Lung (tissue), 17 donors: ENCODE measurements at places on chromosomes 2 and 18. TPM values are rescaled to one million over a fixed set of nuclear protein-coding genes. Genes with fewer than 3 reads are reported as not detected.

- no peak for DNase-seq
Measured at GRCh38 chr18:3798032-3798431, 348.1 kb downstream of the TGIF1 start.

DNA sequence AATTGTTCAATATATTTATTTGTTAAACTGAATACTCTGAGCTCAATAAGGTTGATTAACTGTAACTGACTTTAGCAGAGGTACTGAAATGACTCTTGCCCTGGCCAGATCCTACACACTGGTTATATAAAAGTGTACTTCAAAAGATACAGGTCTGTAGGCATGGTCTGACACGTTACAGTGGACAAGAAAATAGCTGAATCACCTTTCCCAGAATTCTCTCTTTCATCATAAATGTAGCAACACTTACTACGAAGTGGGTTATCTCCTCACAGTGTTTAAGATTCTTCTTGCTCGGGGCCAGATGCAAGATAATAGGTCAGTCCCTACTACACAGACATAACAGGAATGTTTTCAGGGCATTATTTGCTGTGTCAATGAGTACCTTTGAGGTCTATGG, 107.0 kb upstream of the ZC3H15 start:
- no peak for DNase-seq

The PIGN gene
- polyA plus RNA-seq: 7.4 TPM

The CMPK2 gene
- 5.7 TPM for polyA plus RNA-seq

GRCh38 chr2:240739797-240740196, 48.1 kb downstream of the AQP12A start:
- DNase-seq: no peak

- no peak for DNase-seq
Measured at GRCh38 chr2:177482195-177482594, 89.6 kb downstream of the AGPS start.

DNA sequence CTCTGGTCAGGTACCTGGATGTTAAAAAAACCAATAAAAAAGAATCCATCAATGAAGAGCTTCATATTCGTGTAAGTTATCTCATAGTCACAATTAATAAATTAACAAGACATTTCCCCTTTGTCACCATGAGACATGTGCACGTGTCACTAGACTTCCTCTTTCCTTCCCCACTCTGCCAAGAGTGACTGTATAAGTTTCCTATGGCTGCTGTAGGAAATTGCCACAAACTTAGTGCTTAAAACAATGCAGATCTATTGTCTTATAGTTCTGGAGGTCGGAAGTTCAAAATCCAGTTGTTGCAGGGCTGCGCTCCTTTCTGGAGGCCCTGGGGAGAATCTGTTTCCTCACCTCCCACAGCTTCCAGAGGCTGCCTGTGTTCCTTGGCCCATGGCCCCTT, 35.8 kb downstream of the SLC9A4 start:
- no peak for DNase-seq

- no peak for DNase-seq
Measured at GRCh38 chr18:79515944-79516351, 120.2 kb downstream of the NFATC1 start.

DNA sequence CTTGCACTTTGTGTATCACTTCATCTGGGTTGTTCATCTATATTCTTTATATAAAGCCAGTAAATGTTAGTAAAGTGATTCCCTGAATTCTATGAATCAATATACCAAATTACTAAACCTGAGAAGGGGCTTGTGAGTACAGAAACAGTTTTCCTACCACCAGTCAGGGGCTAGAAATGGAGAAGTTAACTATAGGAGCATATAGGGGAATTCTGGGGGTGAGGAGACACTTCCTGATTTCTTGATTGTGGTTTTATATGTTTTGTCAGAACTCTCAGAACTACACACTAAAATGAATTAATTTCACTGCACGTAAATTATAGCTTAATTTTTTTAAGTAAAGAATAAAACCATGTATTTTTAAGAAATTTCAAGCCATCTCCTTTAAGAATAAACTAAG, 93.7 kb downstream of the SESTD1 start:
- DNase-seq: no peak

DNA sequence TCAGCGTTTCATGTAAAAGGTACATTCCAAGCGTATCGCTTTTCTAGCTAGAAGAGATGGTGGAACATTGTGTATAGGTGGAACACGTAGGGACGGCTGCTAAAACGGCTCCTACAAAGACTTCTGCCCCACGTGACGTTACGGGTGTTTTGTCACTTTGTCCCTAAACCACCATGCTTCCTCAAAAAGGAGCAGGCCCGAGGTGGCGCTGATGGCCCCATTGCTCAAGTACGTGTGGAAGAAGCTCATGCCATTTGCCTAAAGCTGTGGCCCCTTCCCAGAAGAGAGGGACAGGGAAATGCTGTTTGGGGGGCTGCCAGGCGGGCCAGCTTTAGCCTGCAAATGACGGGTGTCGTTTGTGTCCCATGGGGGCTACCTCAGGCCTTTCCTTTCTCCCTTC, 72.7 kb downstream of the TMEM247 start:
- DNase-seq: no peak

DNA sequence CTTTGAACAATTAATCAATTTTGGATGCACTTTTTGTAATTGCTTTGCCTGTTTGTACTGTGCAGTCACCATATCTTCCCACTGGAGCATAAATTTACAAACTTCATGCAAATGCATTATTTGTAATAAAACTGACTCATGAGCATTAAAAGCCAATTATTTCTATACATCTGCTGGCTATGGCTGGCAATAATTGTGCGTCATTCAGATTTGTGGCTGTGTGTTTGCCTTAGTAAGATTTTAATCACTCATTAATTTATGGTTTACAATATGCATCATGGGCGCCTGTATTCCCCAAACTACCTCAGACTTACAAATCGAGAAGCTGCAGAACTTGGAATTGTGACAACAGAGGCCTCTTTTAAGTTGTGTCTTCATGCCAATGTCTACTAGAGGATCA, 132.4 kb upstream of the TRIB2 start:
- no peak for DNase-seq

- DNase-seq: no peak
Measured at GRCh38 chr2:170969872-170970496, 40.9 kb downstream of the GORASP2 start.

DNA sequence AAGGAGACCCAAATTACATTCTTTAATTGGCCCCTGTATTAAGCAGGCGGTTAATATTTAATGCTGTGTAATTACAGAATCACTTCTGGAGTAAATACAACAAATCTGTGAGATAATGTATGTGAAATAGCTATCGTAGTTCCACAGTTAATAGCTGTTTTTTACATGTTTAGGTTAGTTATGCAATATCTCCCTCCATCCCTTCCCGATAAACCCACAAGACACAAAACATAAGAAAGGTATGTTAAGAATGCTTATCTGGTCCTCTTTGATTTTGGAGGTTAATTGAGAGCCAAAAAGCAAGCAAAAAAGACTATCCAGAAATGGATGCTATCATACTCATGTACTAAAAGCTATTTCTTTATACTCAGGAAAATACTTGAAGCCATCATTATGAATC, 49.1 kb downstream of the ZNF638 start:
- DNase-seq: no peak

- no peak for DNase-seq
Measured at GRCh38 chr2:112622528-112622849, 23.2 kb upstream of the SLC20A1 start.

DNA sequence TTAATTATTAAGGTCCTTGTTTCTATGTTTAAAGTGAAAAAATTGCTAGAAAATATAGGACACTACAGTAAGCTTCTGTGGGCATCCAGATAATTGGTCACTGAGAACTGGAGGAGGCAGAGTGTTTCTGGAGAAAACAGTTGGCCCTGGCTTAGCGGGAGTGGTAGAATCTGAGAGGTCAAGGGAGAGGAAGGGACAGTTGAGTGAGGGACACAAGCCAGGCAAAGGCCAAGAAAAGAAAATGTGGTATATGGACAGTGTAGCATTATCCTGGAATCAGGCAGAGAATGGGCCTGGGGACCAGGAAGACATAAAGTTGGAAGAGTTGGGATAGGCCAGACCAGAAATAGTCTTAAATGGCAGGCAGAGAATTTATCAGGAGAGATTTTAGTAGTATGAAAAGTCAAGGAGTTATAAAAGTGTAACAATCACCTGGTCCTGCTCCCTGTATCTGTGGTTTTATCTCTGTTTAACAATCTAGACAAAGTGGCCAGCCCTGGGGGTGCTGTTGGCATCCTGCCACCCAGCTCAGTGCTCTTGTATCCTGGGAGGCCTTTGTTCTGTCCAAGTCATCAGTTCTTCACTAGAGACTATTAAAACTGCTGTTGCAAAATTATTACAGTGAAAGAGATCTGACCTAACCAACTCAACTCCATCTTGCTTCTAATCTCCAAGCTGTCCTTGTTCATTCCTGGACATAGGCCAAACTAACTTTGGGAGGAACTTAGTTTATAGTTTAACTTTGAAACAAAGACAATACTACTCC, 15.4 kb upstream of the MSGN1 start:
- DNase-seq: no peak

The MYCN gene
- 0.23 TPM for polyA plus RNA-seq

DNA sequence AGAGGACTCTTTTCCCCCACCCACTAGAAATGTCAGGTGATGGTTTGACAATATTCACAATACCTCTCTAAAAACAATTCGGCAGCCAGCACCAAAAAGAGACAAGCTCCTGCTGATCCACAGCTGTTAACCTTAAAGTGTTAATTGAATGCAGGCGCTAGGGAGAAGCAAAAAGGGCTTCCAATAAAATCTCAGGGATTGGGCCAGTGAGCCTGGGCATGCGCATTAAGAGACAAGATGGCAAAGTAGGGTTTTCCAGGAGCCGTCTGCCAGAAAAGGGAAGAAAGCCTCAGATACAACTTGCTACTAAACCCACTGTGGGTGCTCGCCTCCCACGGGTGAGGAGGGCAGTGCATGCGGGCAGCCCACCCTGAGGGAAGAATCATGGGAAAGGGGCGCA, 98.8 kb downstream of the HS6ST1 start:
- DNase-seq: no peak

DNA sequence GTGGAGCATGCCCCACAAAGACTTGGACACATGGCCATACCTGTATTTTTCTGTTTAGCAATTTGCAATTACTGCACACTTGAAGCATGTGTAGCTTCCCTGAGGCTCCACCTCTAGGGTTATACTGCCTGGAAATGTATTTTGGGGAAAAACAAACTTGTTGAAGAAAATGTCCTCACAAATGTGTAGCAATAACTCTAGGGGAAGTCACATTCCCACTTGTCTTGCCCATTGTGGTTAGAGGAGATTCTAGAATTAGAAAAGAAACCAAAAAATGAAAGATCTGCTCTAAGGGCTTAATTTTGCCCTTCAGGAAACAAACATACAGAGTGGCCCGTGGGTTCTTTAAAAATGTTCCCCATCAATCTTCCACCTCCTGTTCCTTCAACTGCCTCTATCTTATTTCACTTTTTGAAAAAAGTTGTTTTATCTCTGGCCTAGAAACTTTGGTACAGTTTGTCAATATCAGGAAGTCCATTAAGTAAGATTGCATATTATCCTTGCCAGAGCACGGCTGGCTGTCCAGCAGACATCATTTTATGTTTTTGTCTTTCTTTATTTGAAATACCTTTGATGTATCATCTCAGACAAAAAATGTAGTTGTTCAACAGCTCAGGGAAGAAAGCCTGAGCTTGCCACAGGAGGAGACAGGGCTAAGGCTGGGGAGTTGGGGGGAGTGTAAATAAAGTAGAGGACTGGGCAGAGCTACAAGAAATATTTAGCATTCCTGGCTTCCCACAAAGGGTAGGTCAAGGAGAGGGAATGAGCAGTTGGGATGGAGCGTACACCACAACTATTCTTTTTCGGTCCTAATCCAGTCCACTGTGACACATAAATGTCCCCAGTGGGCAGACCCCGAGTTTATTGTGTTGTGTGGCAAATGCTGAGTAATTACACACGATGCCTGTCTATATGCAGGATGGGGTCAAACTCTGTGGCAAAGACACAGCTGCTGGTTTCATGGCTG, 96.8 kb upstream of the CDC42EP3 start:
- peak; percentile 84 for DNase-seq

The OR6B2 gene
- not detected for polyA plus RNA-seq

The FRZB gene
- polyA plus RNA-seq: 1.2 TPM

The KCNG2 gene
- polyA plus RNA-seq: 1.8 TPM

DNA sequence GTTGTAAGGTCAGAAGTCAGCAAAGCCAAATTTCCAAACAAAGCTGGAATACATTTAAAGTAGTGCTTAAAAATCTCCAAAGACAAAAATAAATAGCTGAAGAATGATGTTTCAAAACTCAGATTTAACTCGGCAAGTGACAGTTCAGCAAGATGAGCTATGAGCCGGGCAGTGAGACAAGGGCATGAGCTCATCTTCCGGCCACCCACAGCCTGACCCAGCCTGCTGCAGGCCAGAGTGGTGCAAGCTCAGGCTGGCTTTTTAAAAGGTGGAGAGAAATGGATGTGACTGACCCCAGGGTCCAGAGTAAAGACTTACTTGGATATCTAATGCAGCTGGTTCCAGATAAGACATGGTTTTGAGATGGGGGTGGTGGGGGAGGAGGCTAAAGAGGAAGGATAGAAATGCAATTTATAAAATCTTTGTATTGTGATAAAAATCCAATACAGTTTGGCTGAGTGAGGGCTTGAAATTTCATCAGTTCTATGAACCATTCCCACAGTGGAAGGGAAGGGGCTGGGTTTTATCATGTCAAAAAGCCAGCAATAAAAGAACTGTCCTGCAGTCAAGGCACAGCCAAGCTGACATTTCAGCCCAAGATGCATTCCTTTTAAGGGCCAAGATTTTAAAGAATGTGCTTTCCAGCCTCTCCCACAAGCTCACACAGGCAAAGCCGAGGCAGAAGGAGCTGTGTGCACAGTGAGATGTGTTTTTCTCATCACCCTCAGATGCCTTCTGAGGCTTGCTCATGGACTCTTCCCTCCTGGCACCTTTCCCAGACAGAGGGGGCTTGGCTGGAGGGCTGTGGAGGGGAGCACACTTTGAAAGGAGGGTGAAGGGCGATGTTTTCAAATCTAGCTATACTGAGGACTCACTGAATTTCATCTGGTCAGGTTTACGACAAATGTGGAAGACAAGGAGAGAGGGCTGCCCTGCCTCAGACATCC, 97.9 kb upstream of the KLHL29 start:
- DNase-seq: peak; percentile 94

The AQP12A gene
- not detected for polyA plus RNA-seq

- DNase-seq: no peak
Measured at GRCh38 chr2:48009256-48009655, 103.0 kb upstream of the FBXO11 start.

The EIF5B gene
- polyA plus RNA-seq: 22.9 TPM

- no peak for DNase-seq
Measured at GRCh38 chr2:28332696-28333095, 60.0 kb upstream of the FOSL2 start.

DNA sequence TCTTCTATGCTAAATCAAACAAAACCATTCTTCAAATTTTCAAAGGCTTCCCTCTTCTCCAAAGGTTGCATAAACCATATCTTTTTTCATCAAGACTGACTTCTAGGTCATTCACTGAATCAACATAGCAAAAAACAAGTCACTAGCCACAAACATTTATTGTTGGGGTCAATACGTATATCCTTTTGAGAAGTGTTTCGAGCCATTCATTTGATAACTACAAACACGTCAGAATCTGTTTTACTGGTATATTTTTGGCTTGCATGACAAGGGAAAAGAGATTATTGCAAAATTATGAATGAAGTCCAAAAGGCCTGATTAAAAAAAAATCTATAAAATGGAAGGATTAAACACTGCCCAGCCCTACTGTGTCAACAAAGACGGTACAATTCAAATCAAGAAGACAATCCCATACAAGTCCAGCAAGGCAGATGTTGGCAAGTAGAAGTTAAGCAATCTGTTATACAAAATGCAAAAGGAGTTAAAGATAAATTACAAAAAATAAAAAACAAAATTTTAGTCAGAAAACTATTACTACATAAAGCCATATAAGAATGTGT, 222.4 kb downstream of the SRBD1 start:
- no peak for DNase-seq

The CERKL gene
- polyA plus RNA-seq: 1.8 TPM
